ENCODE measurements at places on chromosomes 12 and 14.

- DNase-seq: peak; percentile 79
Measured at GRCh38 chr12:11500188-11500860, 105.0 kb upstream of the PRB2 start.

DNA sequence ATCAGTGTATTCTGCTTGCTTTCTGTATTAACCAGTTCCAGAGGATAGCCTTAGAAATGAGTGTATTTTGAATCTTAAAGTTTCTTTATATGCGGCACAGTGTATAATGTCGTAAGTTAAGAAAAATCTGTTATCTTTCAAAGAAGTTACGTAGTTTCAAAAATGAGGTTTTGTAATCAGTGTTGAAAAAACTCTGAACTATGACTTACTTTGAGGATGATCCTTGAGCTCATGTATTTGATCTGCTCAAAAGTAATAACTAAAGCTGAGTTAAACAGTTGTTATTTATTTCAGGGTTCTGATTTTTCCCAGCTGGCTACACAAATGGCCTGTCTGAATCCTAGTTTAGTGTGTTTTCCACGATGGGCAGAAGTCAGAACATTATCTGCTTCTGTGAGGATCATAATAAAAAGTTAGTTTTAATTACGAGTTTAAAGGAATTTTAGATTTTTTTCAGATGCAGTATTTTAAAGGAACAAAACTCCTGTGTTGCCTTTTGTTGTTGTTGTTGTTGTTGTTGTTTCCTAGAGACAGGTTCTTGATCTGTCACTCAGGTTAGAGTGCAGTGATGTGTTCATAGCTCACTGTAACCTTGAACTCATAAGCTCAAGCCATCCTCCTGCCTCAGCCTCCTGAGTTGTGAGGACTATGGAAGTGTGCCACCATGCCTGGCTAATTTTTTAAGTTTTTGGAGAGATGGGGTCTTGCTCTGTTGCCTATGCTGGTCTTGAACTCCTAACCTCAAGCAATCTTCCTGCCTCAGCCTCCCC lies 52.9 kb downstream of the GPATCH2L start:
- no peak for DNase-seq

GRCh38 chr14:56686416-56686815 lies 106.8 kb downstream of the TMEM260 start:
- DNase-seq: no peak

DNA sequence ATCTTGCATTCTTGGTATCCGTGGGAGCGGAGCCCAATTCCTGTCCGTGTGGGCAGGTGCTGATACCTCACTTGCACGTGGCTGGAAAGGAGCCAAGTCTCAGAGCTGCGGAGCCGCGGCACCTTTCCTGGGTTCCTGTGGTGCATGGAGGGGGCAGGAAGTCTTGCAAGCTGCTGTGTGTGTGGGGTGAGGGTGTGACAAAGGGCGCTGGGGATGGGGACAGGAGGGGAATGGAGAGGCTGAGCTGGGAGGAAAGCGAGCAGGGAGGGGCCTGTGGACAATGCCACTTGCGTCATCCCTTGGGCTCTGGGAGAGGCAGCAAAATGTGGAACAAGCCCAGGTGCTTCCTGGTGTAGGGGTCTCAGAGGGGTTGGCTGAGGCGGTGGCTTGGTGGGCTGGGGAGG lies 86.7 kb downstream of the CALM1 start:
- no peak for DNase-seq

- DNase-seq: no peak
Measured at GRCh38 chr12:12254553-12254952, 12.3 kb downstream of the LRP6 start.

GRCh38 chr12:66235626-66236281 lies 46.7 kb downstream of the IRAK3 start:
- DNase-seq: no peak

- DNase-seq: no peak
Measured at GRCh38 chr12:52089491-52089890, 10.0 kb downstream of the SMIM41 start.

- no peak for DNase-seq
Measured at GRCh38 chr14:37318938-37319337, 121.2 kb downstream of the MIPOL1 start.

DNA sequence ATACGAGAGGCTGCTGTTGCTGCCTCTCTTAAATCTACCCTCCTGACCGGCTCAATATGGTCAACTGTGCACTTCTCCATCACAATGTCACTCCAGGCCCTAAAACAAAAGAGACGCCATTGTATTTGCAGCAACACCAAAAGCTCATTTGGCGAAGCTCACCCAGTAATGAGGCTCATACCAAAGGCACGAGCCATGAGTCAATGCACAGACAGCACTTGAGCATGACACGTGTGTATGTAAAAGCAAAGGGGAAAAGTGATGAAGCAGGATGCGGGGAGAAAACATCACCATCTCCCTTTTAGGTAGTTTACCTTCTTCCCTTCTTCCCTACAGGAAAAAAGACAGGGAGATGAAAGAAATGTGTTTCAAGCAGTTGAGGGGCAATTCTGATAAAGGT lies 150.3 kb downstream of the FOXN3 start:
- DNase-seq: no peak

DNA sequence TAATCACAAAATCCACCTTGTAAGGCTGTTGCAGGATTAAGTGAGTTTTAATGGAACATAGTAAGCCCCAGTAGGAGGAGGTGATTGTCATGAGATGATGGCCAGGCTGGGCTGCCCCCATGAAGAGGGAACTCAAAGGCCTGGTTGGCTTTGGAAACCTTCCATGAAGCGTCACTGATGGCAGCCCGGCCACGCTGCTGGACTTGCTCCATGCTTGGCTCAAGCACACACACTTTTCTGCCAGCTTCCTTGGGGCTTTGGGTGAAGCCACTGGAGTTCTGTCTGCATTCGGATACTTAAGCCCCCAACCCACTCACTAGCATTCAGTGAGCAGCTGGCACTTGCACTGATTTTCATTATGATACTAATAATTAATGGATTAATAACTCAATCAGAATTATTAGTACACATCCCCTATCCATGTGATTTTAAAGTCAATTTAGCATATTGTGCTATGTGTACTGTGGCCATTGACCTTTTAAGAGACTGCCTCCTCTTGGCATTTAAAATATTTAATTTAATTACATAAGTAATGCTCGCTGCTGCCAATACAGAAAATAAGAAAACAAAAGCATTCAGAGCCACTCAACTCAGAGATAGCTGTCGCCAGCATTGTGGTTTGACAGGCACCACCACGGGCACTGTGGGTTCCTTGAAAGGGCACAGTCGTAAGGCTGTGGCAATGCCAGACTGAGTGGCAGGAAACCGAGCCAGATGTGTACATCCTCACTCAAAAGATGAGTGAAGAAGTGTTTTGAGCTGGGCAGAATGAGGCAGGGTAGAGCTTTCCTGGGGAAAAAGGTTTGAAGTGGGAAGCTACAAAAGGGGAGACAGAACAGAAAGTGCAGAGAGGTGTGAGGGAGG lies 15.9 kb downstream of the KRT85 start:
- no peak for DNase-seq

DNA sequence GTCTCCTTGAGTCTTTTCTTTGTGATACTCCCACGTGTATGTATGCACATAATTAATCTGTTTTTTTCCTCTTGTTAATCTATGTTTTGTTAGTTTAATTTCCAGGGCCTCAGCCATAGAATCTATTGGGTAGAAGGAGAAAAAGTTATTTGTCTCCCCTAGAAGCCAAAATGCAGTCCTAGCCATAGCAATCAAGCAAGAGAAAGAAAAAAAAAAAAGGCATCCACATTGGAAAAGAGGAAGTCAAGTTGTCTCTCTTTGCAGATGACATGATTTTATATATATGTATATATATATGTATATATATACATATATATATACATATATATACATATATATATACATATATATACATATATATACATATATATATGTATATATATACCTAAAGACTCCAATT lies 25.4 kb upstream of the ETV6 start:
- DNase-seq: no peak

- DNase-seq: no peak
Measured at GRCh38 chr12:18139989-18140596, 50.1 kb upstream of the RERGL start.

GRCh38 chr14:63388766-63389431 lies 70.2 kb upstream of the GPHB5 start:
- peak; percentile 58 for DNase-seq

DNA sequence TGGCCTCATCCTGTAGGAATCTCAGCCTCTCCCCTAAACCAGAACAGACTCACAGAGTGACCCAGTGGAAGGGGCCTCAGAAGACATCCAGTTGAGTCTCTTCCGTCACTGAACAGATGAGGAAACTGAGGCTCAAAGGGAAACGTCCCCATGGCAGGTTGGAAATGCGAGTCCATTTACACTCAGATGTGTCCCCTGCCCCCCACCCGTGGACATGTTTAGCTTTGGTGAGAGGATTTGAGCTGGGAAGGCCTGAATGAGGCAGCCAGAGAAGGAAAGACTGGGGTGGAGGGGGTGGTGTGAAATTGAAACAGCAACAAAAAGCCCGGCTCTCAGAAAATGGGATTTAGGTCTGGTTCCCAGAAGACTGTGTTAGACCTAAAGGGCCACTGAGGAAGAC lies 1.7 kb downstream of the FAIM2 start:
- no peak for DNase-seq

DNA sequence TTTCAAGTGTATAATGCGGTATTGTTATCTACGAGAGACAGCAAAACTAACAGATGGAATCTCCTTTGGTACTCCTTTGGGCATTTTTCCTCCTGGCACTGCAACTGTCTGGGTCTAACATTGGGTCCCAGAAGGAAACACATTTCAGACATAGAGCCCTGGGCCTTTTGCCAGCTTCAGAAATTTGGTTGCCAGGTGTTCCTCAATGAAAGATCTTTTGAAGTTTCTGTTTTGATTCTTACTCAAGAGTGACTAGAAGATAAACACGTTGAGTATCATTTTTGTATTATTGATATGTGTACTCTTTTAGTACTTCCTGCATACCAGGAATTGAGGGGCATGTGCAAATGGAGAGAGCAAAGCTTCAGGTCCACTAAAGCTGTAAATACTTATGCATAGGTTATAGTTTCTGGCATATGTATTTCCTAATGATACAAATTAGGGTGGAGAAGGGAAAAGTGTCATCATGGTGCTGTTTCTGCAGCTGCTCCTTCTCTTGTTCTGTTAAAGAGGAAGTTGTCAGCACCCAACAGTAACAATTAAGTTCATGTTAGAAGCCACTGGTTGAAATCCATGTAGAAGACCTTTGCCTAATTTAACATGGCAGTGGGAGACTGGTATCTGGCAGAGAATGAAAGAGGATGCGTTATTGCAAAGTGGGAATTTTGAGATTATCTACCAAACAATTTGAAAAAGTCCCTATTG lies 53.5 kb downstream of the SLC38A6 start:
- DNase-seq: no peak

DNA sequence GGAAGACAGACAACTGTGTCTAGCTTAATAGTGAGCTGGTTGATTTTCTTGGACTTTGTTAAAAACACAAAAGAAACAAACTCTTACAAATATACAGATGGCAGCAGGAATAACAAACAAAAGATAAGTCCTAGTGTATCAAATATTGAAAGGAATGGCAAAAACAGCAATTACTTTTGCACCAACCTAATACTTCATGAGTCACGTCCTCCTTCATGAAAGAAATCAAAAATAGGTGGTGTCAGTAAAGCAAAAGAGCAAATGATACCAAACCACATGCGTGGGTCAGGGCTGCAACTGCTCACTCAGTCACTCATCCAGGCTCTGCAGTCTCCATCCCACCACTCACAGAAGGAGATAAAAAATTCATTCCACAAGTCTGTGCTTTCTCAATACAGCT lies 11.8 kb downstream of the ATG14 start:
- no peak for DNase-seq

DNA sequence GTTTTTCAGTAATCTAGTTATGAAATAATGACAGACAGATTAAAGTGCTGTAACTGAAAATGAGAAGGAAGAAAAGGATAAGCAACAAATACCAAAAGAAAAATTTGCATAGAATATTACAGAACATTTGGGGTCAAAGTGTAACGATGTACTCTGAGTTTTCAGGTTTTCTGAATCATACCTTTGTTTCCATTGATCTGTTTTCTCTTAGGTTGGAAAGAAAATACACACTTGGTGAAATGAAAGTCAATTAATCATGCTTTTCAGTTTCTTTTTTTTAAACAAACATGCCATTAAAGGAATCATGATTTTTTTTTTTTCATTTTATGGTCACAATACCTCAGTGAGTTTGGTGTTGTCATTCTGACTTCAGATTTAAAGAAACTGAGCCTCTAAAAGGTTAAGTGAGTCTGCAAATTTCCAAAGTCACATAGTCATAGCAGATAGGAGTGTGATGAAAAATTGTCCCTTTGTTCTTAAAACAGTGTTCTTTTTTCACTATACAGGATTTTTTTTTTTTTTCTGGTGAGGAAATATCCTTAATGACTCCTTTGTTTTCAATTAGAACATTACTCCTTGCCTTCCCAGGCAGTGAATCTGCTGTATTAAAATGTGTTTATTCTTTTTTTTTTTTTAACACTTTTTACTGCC lies 35.9 kb upstream of the PZP start:
- no peak for DNase-seq

DNA sequence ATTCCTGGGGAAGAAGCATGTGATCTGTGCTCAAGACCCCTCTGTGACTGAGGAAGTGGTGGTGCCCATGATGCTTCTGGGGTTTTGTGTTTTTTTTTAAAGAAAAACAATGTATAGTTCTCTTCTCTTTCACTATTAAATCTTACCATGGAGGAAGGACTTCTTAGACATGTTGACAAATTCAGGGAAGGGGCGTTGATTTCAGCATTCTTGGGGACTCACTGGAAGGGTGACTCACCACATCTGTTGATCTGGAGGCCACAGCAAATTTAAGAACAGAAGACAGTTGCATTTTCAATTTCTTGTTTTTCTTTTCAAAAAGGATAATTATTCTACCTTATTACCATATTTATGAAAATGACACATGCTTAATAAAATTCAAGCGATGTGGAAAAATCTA lies 152.9 kb upstream of the RTL1 start:
- DNase-seq: no peak

DNA sequence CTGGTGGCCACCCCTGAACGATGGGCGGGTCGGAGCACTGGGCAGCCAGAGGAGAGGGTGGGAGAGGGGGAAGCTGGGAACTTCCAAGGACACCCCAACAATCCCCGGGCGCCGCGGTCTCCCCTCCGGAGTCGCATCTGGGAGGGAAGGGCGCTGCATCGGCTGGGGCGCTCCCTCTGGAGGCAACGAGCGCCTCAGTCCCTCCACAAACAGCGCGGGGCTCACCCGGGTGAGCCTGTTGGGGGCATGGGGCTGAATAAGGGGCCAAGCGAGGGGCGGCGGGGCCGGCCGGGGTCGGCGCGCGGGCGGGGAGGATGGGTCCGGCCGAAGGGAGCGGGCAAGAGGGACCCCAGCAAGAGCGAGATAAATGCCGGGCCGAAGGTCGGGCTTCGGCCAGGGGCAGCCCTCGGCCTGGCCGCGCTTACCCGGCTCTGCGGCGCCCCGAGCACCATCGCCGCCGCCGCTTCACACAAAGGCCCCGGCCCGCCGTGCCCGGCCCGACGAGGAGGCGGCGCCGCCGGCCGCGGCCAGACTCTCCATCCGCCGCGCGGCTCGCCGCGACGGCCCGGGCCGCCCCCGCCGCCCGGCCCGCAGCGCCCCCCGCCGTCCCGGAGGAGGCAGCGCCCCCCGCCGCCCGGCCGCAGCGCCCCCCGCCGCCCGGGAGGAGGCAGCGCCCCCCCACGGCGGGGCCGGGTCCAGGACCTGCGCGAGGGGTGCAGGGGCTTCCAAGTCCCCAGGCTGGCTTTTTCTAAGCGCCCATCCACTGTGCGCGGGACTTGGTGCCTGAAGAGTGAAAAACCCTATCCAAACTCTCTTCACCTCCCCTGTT lies at the start of gene ZBTB39:
TSS of gene ZBTB39 (minus strand) at position 567 of the 829 bp plus-strand sequence. CDS start 1,629 bp downstream, outside the sequence.
- peak; percentile 58 for DNase-seq

Data from stimulated activated CD4-positive, alpha-beta T cell treated with anti-CD3 and anti-CD28 coated beads, Interleukin-2, amount 100 ng/mL, for 48 hours (primary cell).